Activated CD8-positive, alpha-beta memory T cell treated with anti-CD3 and anti-CD28 coated beads for 24 hours (primary cell): ENCODE measurements at places on chromosomes 13 and 19.

DNA sequence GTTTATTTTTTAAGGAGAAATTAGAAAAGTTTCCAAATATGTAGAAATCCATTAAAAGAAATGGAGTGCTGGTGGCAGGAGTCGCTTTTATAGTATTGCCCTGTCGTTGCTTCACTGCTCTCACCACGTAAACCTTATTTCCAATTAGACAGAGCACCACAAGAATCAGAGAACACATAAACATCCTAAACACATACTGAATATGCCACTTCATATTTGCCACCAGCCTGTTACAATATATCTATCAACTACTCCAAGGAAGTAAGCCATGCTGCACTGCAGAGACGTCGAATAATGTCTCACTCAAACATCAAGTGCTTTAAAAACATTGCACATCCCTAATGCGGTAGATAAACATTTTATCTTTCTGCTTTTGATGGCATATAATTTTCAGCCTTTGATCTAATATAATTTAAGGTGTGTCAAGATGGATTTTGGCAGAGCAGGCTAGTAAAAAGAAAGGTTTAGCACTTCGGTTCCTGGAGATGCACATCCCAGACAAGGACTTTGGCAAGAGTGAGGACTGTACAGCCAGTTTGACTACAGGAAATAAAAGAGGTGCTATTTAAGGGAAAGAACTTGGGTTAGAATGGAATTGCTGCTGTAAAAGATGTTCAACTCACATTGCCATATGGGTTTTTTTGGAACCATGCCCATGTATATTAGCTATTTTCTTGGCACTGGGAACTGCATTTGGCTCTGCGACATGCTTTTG, 932.3 kb downstream of the EFNB2 start:
- DNase-seq: no peak

- peak; percentile 73 for DNase-seq
These were observed 92.4 kb downstream of the STK24 start for GRCh38 chr13:98484289-98485219.

GRCh38 chr13:70544706-70545105, 436.5 kb upstream of the KLHL1 start:
- DNase-seq: no peak

DNA sequence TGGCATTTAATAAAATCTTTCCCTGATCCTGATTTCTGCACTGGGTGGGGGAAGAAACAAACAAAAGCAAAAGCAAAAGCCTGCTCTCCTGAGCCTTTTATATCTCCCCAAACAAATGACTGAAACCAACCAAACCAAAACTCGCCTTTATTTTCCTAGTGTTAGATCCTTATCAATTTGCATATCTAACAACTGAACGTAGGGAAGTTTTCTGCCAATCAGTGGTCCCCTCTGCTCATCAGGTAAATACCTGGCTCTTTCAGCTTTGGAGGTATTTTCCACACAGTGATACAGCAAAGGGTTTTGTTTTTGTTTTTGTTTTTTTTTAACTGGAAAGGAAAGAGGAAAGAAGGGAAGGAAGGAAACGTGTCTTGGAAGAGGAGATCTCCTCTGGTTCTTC, 3.3 kb downstream of the AMER2 start:
- DNase-seq: no peak

GRCh38 chr13:114174529-114174961, 4.5 kb upstream of the CFAP97D2 start:
- no peak for DNase-seq

- DNase-seq: no peak
These were observed 547.9 kb downstream of the FGF9 start for GRCh38 chr13:22218797-22219196.

GRCh38 chr19:8494158-8494557, 8.3 kb downstream of the PRAM1 start:
- DNase-seq: no peak

DNA sequence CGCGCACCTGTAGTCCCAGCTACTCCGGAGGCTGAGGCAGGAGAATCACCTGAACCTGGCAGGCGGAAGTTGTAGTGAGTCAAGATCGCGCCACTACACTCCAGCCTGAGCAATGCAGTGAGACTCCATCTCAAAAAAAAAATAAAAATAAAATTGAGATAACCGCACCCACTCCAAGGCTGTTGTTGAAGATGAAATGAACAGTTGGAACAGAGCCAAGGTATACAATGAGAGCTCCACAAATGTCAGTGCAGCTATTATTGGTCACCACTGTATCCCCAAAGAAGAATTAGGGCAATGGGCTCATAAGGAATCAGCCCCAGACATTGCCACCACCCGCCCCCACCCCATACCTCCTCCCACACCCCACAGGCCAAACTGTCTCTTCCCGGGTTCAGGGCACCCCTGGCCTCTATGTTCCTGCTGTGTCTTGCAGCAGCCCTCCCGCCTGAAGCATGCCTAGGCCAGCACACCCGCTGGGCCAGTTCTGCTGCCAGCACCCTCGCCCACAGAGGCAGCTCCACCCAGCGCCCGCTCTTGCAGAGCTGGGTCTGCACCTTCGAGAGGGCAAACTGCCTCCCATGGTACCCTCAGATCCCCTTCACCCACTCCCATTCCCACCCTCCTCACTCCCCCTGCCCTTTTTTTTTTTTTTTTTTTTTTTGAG, 3.5 kb upstream of the S1PR5 start:
- no peak for DNase-seq

GRCh38 chr13:109494925-109495369, 291.4 kb downstream of the IRS2 start:
- no peak for DNase-seq

DNA sequence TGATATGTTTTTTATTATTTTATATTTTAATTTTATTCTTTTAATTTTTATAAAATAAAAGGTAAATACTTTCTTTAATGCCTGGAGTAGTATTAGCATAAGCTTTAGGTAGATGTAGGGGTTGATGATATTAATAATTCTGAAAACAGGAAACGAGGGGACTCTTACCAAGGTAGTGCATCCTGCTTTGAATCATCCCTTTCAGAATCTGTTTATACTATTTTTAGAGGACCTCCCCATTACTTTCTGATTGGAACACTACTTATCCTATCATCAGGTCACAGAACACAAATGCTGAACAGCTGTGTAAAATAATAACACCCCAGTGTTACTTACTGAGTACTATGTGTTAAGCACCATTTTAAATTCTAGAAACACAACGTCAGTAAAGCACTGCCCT, 27.3 kb downstream of the COG6 start:
- DNase-seq: no peak

DNA sequence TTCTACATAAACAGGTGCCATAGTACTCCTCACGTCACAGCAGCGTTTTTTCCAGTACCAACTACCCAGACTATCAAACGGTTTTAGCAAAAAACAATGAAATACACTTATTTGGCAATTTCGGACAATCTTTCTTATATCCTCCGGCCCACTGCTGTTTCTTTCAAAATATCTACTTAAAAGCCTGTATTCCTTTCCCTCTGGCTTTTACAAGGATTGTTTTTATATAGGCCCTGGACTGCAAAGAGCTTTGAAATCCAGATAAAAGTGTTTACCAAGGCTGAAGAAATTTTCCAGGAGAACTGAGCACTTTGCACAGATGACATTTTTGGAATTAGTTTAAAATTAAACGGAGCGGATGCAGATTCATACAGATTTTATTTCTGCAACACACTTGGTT, 255.9 kb upstream of the STARD13 start:
- no peak for DNase-seq

DNA sequence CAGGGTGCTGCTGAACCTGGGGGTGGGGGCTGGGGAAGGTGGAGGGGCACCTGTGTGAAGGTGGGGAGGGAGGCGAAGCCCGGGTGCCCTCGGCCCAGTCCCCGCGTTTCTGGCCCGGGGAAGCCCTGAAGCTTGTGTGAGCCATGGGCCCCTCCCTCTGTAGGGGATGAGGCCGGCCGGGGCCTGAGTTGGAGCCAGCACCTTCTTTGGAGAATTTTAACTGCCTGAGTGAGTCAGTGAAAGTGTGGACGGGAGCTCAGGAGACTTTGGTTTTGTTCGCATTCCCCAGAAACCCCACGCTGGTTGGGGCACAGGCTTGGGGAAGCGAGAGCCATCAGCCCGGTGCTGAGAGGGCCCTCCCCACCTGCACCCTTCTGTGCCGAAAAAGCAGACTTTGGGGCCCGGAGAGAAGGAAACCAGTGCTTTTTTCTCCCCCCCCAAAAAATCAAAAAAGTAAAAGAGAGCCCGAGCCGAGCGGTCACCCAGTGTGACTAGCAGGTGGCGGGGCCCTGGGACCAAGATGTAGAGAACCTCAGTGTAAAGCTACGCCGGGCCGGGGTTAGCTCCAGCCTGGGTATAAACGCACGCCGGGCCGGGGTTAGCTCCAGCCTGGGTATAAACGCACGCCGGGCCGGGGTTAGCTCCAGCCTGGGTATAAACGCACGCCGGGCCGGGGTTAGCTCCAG, 45.1 kb downstream of the TMEM255B start:
- no peak for DNase-seq

GRCh38 chr19:47445937-47446402, 25.7 kb downstream of the SLC8A2 start:
- peak; percentile 68 for DNase-seq

- DNase-seq: no peak
These were observed 114.9 kb downstream of the PTPRS start for GRCh38 chr19:5225486-5226345.

- no peak for DNase-seq
These were observed 146.2 kb downstream of the SHISA2 start for GRCh38 chr13:25905611-25906010.

DNA sequence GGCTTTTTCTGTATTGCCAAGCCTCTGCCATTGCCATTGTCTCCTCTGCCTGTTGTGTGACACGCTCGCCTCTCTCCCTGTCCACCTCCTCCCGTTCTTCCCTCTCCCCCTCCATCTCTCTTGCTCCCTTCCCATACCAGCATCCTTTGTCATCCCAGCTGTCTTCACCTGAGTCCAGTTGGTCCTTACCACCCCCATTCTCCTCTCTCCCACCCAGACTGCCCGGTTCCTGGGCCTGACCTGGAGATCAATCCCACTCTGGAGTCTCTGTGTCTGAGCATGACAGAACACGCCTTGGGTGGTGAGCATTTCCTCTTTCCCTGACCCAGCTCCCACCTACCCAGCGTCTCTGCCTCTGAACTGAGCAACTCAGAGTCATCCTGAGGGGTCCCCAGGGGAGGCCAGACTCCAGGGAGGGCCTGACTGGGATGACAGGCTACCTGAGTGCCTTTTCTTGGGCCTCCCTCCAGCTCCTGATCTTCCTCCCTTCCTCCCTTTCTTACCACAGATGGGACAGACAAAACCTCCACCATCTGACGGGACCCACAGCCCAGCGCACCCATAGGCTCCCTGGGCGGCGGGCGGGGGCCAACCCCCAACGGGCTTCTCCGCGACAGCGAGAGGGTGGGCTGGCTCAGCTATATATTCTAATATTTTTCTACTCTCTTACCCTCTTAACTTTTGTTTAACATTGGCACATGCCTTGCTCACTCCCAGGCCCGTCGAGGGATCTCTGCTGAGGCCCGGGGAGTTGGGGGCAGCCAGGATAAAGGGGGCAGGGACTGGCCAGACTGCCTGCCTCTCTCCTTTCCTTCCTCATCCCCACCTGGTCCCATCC, 7.7 kb downstream of the PAF1 start:
- DNase-seq: no peak

DNA sequence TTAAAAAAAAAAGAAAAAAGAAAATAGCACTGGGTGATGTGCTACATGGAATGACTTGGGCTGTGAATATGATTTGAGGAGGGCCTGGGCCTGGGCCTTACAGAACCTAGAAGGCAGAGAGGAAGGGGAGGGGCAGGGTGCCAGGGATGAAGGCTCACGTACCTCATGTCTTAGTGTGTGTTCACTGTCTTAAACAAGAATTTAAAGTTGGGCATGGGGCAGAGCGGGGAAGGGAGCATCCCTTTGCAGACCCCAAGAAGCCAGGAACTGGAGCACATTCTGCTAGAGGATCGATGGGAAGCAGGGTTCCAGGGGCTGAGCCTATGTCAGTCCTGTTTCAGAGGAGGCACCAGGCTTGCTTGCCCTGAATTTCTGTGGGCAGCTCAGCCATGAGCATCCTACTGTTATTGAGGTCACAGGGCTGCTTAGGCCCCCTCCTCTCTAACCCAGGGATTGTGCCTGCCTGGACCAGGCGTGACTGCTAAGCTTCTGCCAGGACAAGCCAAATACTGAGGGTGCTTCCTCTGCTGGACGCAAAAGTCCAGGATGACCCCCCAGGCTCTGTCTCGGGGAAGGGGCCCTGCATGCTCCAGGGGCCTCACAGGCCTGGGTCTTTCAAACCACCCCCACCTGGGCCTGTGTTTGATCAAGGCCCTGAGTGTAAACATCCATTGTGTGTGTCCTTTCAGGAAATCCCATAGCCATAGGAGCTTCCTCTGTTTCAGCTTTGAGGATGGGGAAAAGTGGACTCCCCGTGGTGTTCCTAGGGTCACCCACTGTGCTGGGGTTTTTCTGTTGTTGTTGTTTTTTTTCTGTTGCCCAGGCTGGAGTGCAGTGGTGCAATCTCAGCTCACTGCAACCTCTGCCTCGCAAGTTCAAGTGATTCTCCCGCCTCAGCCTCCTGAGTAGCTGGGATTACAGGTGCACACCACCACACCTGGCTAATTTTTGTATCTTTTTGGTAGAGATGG, 4.8 kb downstream of the LSR start:
- DNase-seq: peak; percentile 47

DNA sequence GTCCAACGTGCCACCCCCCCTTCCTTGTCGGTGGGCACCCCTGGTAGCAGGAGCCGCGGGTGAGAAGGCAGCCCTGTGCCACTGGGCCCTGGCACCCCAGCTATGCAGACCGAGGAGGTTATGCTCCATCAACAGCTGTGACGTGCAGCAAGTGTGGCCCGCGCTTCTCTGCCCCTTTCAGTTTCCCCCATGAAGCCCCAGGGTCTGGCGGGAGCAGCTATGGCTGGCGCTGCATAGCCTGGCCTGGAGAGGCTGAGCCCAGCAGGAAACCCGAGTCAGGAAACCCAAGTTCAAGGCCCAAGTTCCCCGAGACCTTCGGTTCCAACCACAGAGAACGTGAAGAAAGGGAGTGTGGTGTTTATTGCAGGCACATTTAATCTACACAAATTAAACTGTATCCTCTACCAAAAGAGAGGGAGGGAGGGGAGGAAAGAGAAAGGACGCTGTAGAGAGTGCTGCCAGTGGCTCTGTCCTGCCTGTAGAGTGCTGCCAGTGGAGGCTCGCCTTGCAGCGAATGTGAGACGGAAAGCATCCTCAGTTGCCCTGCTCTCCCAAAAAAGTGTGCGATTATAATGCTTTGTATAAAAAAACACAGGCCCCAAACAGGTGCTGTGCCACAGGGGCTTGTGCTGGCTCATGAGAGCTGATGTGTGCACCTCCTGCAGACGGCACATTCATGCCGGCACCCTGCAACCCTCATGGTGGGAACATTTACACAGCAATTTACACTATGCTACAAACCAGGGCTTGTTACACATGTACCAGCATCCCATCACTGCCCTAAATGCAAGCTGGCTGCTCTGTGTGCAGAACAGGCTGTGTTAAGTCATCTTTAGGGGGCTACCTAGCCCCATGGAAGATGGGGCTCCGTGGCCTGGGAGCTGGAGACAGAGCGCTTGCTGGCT, 16.3 kb downstream of the POP4 start:
- peak; percentile 82 for DNase-seq
